ENCODE measurements at places on chromosomes 6 and 20. TPM values are rescaled to one million over a fixed set of nuclear protein-coding genes. Genes with fewer than 3 reads are reported as not detected.
A peak's percentile ranks its signal among the peaks of the same experiment; 100 is the strongest.

DNA sequence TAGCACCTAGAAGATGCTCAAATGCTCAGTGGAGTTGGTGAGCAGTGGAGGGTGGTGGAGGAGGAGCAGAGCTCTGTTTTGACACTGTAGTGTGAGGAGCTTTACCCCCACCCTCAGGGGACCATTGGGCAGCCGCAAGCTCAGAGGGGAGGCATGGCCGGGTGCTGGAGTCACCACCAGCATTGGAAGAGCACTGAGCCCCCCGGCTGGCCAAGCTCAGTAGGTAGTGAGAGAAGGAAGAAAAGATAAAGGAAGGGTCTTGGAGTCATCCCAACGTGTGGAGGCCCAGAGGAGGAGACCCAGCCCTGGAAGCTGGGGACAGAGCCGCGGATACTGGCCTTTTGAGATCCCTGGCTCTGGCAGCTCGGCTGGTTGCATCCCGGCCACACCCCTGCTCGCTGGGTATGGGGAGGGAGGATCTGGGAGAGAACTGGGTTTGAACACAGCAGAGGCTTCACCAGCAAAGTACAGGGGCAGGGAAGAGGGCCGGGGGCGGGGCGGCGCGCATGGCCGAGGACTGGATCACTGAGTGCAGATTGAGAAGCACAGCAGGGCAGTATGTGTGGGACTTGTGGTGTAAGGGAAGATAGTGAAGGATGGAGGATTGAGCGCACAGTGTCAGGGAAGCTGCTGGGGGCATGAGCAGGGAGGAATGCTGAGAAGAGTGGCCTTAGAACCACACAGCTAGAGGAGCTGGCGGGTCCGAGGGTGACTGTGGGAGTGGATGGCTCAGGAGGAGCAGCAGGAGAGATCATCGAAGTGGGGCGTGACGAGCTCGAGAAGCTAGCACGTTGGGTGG lies 24.4 kb downstream of the SYNDIG1 start:
- H3K27me3 ChIP-seq: no peaks in the 10 kb centered on the region
- peak; percentile 71 for DNase-seq
- no peak overlapping the region for H3K4me3 ChIP-seq
- H3K36me3 ChIP-seq: no peaks in the 10 kb centered on the region
- no peak overlapping the region for H3K27ac ChIP-seq

GRCh38 chr6:24272148-24272547 lies 85.7 kb downstream of the DCDC2 start:
- H3K27ac ChIP-seq: no peak overlapping the region
- no peaks in the 10 kb centered on the region for H3K36me3 ChIP-seq
- DNase-seq: no peak
- no peak overlapping the region for H3K4me3 ChIP-seq
- peaks cover 1% of the 10 kb centered on the region for H3K4me1 ChIP-seq

- no peaks in the 10 kb centered on the region for H3K36me3 ChIP-seq
- no peaks in the 10 kb centered on the region for H3K27me3 ChIP-seq
- H3K4me1 ChIP-seq: peaks cover 45% of the 10 kb centered on the region
- DNase-seq: no peak
Observed at GRCh38 chr20:31607640-31608250, 2.7 kb downstream of the ID1 start.

DNA sequence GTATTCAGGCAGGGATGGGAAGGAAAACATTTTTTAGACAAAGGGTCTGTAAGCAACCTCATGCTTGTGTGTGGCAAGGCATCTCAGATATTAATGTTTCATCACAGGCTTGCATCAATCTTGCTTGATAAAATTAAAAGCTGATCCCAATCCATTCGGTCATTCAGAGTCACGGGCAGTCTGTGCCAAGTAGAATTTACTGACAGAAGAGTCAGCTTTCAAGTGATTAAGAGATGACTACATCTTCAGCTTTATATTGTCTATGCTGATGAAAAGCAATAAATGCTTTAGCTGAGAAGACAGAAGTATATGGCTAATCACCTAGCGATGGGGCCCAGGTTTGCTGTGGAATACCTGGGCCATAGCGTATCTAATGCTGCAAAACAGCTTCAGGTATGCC lies 3.5 kb downstream of the PLEKHG1 start:
- no peak overlapping the region for H3K27ac ChIP-seq
- no peak overlapping the region for H3K4me3 ChIP-seq
- no peak for DNase-seq
- H3K36me3 ChIP-seq: no peaks in the 10 kb centered on the region
- peaks cover 16% of the 10 kb centered on the region for H3K4me1 ChIP-seq

SCAF8 gene
- total RNA-seq: 46.6 TPM
